ENCODE measurements at places on chromosomes 7 and 10. TPM values are rescaled to one million over a fixed set of nuclear protein-coding genes. Genes with fewer than 3 reads are reported as not detected.

DNA sequence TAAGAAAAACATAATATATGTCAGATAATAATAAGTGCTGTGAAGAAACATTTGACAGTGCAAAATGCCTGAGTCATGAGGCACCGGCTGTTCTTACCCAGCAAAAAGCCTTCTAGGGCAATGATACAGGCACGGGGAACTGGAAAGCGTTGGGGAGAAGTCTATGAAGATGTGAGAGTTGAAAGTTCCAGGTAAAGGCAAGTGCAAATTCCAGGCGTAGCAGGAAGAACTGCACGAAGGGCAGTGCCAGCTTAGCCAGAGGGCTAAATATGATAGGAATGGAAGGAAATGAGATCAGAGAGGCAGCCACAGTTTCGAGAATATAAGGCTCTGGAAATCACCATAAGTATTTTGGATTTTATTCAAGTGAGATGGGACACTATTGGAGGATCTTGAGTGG lies 87.0 kb downstream of the IPMK start:
- H3K36me3 ChIP-seq: no peaks in the 10 kb centered on the region
- no peak overlapping the region for H3K4me3 ChIP-seq
- peaks cover 1% of the 10 kb centered on the region for H3K27me3 ChIP-seq
- no peaks in the 10 kb centered on the region for H3K4me1 ChIP-seq
- H3K27ac ChIP-seq: no peak overlapping the region
- DNase-seq: no peak

Gene PTPN20
- total RNA-seq: 3.8 TPM

GRCh38 chr7:98831641-98832221 lies 38.1 kb downstream of the TMEM130 start:
- peaks cover 17% of the 10 kb centered on the region for H3K27me3 ChIP-seq
- no peaks in the 10 kb centered on the region for H3K4me1 ChIP-seq
- H3K36me3 ChIP-seq: no peaks in the 10 kb centered on the region

- peak overlapping the region; percentile 40 for H3K4me3 ChIP-seq
- no peak overlapping the region for H3K27ac ChIP-seq
- H3K36me3 ChIP-seq: no peaks in the 10 kb centered on the region
- DNase-seq: no peak
- peaks cover 46% of the 10 kb centered on the region for H3K4me1 ChIP-seq
- no peaks in the 10 kb centered on the region for H3K27me3 ChIP-seq
Measured at GRCh38 chr10:128096486-128097199, 29.6 kb downstream of the MKI67 start.

Gene MOSPD3
- total RNA-seq: 13.0 TPM

All from naive thymus-derived CD8-positive, alpha-beta T cell (primary cell).